ENCODE measurements at places on chromosomes 7 and 10. TPM values are rescaled to one million over a fixed set of nuclear protein-coding genes. Genes with fewer than 3 reads are reported as not detected.

CLIP2 gene
- total RNA-seq, result 40.7 TPM

DNA sequence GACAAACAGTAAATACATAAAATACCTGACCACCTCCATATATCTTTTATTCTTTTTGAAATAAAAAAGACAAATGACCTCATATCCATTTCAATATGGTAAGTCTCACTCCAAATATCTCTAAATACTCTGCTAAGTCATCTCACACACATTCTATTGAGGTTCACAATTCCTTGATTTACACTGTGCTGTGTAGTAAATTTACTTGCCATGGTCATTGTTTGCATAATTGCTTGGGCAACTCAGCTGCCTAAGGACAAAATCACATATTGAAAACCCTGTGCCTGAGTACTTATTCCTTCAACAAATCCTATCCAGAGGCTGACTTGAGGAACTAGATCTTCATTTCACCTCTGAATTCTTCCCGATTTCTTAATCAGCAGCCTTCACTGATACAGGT is 176.4 kb downstream of the THSD7A start:
- DNase-seq, result no peak

TMEM270 gene
- not detected for total RNA-seq

DNA sequence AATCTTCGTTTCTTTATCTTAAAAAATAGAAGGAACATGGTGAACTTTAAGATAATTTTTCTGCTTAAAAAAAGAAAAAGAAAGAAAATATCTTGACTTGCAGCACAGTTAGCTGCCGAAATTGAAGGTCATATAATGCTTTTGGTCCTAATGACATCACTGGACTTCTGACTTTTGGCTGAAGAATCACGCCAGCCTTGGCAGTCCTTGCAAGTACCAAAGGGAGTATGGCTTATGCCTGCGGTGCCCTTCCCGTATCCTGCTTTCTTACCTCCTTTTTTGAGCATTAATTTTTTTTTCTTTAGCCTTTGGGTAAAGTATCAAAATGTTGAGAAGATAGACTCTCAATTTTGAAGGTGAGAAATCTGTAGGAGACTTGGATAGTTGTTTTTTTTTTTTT is 7.0 kb downstream of the BMPR1A start:
- DNase-seq, result no peak

DNA sequence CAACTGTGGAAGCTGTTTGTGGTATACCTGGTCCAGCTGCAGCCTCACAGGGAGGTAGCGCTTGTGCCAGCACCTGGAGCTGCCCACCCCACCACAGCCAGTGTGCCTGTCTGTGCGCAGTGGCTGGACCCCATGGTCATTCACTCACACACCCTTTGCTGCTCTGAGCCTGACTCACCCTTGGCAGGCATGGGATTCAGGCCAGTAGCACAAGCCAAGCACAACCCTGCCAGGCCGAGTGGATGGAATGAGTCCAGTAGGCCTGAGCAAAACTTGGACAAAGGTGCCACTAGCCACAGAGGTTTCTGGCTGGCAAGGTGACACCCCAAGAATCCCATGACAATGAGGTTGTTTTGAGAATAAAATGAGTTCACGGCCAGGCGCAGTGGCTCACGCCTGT is 19.0 kb downstream of the RBM48 start:
- DNase-seq, result no peak

- no peak for DNase-seq
Observed at GRCh38 chr10:60139290-60139689, 232.9 kb upstream of the CCDC6 start.

GRCh38 chr10:70260734-70261133 is 23.1 kb downstream of the NPFFR1 start:
- DNase-seq, result no peak

ADAMTS14 gene
- total RNA-seq, result 0.05 TPM

TIMM23 gene
- total RNA-seq, result 73.8 TPM

DNA sequence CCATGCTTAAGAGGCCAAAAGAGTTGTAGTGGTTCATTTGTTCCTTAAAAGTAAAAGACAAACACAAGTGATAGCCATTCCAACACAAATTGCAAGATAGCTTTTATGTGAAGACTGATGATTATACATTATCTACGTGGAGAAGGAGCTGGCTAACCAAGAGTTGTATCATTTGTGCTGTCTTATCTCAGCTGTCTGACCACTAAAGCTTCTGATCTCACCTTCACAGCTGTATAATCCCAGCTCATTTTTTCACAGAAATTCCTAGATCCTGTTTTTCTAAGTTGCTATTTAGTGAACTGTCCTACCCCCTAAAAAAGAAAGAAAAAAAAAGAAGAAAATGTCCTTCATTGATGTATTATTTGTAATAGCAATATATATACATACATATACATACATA is 9.8 kb downstream of the USP6NL start:
- no peak for DNase-seq
